HAP-1 (cell line): ENCODE measurements at places on chromosomes 4 and X.

DNA sequence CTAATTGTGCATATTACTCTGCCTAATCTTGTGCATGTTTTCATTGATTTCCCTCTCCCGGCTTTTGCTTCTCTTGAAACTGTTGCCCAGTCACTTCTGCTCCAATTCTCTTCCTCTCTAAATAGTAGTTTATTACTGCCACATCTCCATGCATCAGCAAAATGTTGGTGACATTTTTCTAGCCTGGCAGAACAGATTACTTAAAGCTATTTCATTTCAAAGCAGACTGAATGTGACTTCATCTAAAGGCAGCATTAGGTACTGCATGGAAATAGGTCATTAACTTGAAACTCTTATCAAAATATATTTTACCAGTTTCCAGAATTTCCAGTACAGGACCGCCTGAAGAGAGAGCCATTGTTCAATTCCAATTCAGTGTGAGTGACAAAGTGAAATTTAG lies 52.4 kb downstream of the HPGDS start:
- DNase-seq, result no peak

DNA sequence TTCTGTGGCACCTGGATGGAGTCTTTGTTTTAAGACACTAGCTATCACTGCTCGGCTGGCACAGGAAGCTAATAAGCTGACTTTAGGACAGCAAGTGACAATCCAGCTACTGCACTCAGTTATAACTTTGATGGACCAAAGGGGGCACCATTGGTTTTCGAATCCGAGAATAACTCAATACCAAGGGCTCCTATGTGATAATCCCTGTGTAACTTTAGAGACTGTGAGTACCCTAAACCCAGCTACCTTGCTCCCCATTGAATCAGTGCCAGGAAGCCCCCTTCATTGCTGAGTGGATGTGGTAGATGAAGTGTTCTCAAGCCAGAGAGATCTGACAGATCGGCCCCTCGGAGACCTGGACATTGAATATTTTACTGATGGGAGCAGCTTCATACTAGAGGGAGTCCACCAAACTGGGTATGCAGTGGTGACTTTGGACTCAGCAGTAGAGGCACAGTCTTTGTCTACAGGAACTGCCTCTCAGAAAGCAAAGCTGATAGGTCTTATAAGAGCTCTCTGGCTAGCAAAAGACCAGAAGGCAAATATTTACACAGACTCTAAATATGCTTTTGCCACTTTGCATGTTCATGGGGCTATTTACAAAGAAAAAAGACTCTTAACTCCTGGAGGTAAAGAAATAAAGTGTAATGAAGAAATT lies 35.5 kb upstream of the UGT2B7 start:
- DNase-seq, result no peak

DNA sequence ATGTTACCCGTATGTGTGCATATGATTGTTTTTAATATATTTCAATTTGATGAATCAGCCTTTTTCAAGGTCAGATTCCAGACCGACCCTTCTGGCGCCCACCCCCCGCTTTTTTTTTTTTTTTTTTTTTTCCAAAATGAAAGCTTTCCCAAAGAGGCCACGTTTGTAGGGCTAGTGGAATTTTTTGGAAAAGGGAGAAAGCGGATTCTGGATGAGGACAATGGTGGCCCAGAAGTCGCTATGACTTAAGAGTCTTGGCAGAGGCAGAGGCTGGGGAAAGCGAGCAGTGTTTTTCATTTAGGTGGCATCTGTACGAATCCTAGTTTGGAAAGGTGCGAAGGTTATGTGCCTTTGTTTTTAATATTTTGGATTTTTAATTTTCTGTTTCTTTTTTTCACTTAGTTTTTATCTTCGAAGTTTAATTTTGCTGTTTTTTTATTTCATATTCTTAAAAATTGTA lies 14.6 kb downstream of the NDUFB11 start:
- DNase-seq, result peak; percentile 25

GRCh38 chrX:1468250-1468772 lies 15.6 kb upstream of the ASMTL start:
- no peak for DNase-seq

DNA sequence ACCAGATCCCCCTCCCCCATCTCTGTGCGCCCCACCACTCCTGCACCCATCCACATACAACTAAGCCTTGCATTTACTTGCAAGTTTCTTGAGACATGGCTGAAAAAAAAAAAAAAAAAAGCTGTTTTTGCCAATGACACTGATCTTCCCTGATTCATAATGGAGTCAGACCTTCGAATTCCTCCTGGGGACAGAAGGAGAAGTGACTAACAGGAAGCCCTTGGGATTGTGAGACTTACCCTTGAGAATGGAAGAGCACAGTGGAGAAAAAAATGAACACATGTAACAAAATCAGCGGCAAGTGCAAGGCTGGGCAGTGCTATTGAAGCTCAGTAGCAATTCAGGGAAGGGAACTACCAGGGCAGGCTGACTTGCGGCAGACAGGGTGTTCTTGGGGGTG lies 288.4 kb downstream of the BCOR start:
- no peak for DNase-seq

DNA sequence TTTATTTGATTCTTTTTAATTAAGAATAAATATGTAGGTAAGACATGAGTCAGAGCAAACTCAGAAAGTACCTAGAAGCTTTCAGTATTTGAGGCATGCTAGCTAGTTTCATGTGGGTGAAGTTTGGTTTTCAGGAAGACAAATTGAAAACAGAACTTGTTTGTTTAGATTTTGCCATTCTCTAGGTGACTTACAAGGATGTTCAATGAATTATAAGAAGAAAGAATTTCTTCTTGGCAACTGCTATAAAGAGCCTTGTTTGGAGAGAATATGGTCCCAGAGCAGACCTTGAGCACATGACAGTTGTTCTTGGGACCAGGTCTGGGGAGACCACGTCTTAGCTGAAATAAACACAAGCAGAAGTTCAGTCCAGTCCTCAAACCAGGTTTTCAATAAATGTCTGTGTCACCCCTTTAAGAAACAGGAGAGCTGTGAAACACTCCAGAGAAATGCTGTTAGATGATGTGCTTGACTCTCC lies 38.0 kb upstream of the IL21 start:
- DNase-seq, result no peak

DNA sequence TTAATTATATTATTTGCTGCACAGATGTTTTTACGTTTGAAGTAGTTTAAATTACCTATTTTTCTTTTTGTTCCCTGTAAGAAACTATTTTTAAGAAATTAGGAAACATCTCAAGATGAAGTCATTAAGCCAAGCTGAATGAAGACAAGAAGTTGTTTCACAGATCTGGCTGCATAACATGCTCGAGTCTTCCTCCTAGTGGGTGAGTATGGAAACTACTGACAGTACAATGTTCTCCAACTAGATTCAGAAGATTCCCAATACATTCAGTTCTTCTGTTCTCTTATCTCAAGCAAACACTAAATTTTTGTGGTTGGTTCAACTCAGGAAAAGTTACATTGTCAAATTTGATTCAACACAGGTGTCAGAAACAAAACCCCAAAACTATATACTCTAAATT lies 256.8 kb upstream of the VCX start:
- DNase-seq, result peak; percentile 11

DNA sequence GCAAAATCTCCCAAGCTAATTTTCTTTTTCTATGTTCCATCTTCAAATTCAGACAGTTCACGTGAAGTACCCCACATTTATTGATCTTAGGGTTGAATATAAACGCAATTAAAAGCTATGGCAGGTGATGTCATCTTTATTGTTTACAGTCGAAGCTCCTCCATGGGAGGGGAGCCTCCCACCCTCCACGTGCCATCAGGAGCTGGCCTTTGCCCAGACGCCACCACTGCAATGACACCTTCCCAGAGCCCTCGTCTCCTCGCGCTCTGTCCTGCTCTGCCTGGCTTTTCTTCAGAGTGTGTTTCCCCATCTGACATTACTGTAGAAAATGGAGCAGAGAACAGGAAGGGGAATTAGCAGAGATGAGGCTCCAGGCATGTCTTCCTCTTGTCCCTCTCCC lies 18.8 kb upstream of the CYP4V2 start:
- DNase-seq, result no peak
